ENCODE measurements at places on chromosomes 16 and 17. TPM values are rescaled to one million over a fixed set of nuclear protein-coding genes. Genes with fewer than 3 reads are reported as not detected.

CDR2L gene
- total RNA-seq: 51.0 TPM

ITGA2B gene
- total RNA-seq: 2.0 TPM

GRCh38 chr16:81266680-81267095, 28.2 kb downstream of the BCO1 start:
- no peak for DNase-seq

GRCh38 chr16:85984947-85985451, 86.0 kb downstream of the IRF8 start:
- DNase-seq: no peak

Data from chondrocyte (in vitro differentiated cells).